ENCODE measurements at places on chromosomes 6 and 20.

DNA sequence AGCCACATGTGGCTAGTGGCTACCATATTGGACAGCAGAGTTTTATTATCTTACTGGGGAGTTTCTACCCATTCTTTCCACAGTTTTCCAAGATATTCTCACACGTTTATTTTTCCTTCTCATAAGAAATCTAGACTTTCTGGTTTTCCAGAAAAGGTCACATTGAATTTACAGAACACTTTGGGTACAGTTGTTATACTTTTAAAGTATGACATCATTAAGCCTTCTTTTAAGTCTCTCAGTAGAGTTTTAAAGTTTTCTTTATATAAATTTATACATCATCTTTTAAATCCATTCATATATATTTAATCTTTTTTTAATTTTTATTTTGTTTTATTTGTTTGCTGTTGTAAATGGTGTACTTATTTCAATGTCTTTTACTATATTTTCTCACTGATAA is 200.3 kb upstream of the QKI start:
- DNase-seq: no peak

- DNase-seq: no peak
These were observed 62.2 kb downstream of the MYLK4 start for GRCh38 chr6:2688401-2689064.

- DNase-seq: no peak
These were observed 389.3 kb downstream of the HDGFL1 start for GRCh38 chr6:22958677-22959076.

GRCh38 chr6:30880698-30881252 is 3.5 kb upstream of the DDR1 start:
- DNase-seq: no peak

DNA sequence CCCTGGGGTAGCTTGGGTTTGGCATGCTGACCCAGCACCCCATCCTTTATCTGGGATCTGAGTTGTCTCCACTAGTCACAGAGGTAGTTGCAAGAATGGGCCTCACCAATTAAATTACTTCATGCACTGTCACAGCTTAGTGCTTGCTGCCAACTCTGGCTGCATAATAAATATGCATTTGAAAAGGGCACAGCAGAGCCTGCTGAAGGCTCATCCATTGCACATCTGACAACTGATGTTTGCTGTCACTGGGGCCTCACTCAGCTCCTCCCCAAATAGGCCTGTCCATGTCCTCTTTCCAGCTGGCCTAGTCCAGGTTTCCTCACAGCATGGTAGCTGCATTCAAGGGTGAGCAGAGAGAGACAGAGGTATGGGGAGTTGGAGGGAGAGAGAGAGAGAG is 13.3 kb upstream of the NXT1 start:
- DNase-seq: no peak

DNA sequence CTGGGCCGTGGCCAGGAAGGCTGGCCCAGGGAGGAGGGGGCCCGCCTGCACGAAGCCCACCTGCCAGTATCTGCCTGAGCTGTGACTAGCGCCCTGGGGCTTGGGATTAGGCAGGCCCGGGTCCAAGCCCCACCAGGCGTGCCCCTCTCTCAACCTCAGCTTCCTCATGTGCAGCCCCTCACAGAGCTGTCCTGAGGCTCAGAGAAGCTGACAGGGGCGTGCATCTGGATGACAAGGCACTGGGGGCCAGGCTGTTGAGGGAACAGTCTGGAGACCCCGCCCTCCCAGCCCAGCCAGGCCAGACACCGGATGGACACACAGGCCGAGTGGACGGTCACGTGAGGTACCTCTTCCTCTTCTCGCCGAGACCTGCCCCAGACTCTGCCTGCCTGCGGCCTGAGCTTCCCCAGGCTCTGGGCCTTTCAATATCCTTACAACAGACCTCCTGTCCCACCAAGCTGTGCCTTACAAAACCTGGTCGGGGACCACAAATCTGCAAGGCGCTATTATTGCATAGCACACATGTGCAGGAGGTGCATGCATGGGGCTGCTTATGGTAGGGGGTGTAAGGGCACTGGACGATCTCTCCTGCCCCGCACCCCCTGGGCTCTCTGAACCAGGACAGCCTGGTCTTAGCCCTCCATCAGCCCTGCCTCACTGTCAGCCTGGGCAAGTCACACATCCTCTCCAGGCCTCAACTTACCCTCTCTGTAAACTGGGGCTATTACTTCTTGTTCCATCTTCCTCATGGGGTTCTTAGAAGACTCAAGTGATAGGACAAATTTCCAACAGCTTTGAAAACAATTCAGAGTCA is 20.0 kb downstream of the NOL4L start:
- DNase-seq: peak; percentile 67

- no peak for DNase-seq
These were observed 184.3 kb downstream of the TBXT start for GRCh38 chr6:165983112-165984072.

GRCh38 chr20:18323705-18324104 is 35.4 kb downstream of the ZNF133 start:
- DNase-seq: no peak

DNA sequence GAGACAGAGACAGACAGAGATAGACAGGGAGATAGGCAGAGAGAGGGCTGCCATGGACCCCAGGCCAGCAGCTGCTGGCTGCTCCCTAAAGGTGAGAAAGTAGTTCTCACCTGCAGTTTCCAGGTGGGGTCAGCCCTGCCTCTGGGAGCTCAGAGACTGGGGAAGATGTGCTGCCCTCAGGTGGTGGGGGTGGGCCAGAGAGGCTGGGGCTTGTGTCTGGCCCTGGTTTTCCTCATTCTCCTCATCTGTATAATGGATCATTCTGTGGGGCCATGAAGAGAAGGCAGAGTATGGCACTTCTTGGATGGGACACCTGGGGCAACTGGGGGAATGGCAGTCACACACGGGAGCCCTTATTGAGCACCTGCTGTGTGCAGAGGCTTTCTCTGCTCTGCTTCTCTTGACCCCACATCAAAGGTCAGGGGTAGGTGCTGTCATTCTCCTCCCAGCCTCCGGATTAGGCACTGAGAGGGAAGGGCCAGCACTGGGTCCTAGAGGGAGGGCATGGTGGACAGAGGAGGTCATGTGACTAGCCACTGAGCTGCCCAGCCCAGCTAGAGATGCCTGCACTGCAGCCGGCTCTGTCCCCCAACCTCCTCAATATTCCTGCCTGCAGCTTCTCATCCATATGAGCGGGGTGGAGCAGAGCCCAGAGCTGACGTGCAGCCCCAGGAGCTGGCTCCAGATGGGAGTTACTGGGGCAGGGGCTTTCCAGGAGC is 4.1 kb downstream of the ANGPT4 start:
- DNase-seq: no peak

- no peak for DNase-seq
These were observed 33.6 kb downstream of the WFDC3 start for GRCh38 chr20:45758096-45758495.
